ENCODE measurements at places on chromosomes 2 and 18. TPM values are rescaled to one million over a fixed set of nuclear protein-coding genes. Genes with fewer than 3 reads are reported as not detected.

The CCDC148 gene
- total RNA-seq: 1.0 TPM

The SIX3 gene
- total RNA-seq: not detected

The ERBB4 gene
- total RNA-seq: 0.17 TPM

The CXCR1 gene
- not detected for total RNA-seq
